ENCODE measurements at places on chromosomes 1 and 21. TPM values are rescaled to one million over a fixed set of nuclear protein-coding genes. Genes with fewer than 3 reads are reported as not detected.

The C1orf115 gene
- total RNA-seq = 0.10 TPM

The OSCP1 gene
- 1.9 TPM for total RNA-seq

The PPIE gene
- total RNA-seq = 60.9 TPM

The HMCN1 gene
- total RNA-seq = 0.18 TPM

GRCh38 chr1:173663159-173663558 is 6.5 kb downstream of the ANKRD45 start:
- DNase-seq = no peak

DNA sequence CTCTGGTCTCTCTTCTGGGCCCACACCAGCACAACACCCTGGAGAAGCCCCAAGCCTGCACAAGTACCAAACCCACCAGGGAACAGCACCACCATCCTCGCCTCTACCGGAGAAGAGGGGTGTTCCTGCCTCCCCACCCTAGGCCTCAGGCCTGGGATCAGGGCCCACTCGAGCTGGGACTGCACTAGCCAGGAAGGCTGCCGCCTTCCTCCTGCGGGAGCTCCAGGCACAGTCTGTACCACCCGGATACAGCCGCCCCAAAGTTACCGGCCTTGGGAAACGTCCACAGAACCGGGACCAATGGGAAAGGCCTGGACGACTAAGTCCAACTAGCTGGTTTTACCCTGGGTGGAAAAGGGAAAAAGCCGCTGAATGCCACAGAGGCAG is 3.4 kb downstream of the TAL1 start:
- DNase-seq = no peak
